ENCODE measurements at places on chromosomes 11 and 22. TPM values are rescaled to one million over a fixed set of nuclear protein-coding genes. Genes with fewer than 3 reads are reported as not detected.

TRIM6 gene
- total RNA-seq = 0.64 TPM

NLRP6 gene
- not detected for total RNA-seq

TREH gene
- not detected for total RNA-seq

SHISA8 gene
- total RNA-seq = not detected

OR8D1 gene
- not detected for total RNA-seq

NTM gene
- 1.2 TPM for total RNA-seq

CACNA1I gene
- total RNA-seq = 0.12 TPM

ANAPC15 gene
- total RNA-seq = 31.9 TPM

PLAAT4 gene
- total RNA-seq = not detected

OR5P2 gene
- not detected for total RNA-seq

POU2AF2 gene
- not detected for total RNA-seq

TIGD3 gene
- 3.8 TPM for total RNA-seq

HBE1 gene
- not detected for total RNA-seq

FAM180B gene
- not detected for total RNA-seq

Data from glutamatergic neuron (in vitro differentiated cells).